ENCODE measurements at places on chromosomes 2 and 18.

DNA sequence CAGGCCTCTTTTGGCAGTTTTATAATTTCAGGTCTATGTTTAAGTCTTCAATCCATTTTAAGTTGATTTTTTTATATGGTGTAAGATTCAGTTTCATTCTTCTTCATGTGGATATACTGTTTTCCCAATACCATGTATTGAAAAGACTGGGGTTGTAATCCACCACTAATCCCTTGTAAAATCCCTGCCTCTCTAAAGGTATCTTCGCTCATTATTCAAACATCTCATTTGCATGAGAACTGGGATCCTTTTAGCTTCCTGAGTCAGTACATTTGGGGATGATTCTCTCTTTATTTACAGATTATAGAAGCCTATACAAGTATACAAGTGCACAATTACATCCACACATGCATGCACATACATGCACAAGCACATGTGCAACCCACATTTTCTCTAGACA is 25.3 kb downstream of the DHRS9 start:
- DNase-seq, result no peak

GRCh38 chr18:11089931-11090715 is 59.2 kb downstream of the PIEZO2 start:
- no peak for DNase-seq

- no peak for DNase-seq
Measured at GRCh38 chr2:99850084-99850710, 292.2 kb downstream of the AFF3 start.

GRCh38 chr18:23085066-23085465 is 50.2 kb upstream of the CABLES1 start:
- no peak for DNase-seq

- DNase-seq, result no peak
Measured at GRCh38 chr18:45163871-45164270, 451.4 kb upstream of the SLC14A2 start.

- DNase-seq, result no peak
Measured at GRCh38 chr2:159828738-159829137, 30.7 kb upstream of the CD302 start.

DNA sequence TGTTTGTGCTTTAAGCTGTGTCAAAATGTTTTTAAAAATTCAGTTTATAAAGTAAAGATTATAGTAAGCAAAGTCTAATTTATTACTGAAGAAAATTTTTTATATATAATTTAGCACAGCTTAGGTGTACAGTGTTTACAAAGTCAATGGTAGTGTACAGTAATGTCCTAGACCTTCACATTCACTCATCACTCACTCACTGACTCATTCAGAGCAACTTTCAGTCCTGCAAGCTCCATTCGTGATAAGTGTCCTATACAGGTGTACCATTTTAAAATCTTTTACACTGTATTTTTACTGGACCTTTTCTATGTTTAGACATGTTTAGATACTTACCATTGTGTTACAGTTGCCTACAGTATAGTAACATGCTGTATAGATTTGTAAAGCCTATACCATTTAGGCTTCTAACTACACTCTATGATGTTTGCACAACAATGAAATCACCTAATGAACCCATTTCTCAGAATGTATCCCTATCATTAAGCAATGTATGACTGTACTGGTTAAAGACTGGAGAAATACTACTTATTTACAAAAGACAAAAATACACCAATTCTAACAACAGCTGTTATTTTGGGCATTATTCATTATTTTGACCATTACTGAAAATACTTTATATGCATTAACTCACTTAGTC is 95.1 kb downstream of the STRN start:
- no peak for DNase-seq

DNA sequence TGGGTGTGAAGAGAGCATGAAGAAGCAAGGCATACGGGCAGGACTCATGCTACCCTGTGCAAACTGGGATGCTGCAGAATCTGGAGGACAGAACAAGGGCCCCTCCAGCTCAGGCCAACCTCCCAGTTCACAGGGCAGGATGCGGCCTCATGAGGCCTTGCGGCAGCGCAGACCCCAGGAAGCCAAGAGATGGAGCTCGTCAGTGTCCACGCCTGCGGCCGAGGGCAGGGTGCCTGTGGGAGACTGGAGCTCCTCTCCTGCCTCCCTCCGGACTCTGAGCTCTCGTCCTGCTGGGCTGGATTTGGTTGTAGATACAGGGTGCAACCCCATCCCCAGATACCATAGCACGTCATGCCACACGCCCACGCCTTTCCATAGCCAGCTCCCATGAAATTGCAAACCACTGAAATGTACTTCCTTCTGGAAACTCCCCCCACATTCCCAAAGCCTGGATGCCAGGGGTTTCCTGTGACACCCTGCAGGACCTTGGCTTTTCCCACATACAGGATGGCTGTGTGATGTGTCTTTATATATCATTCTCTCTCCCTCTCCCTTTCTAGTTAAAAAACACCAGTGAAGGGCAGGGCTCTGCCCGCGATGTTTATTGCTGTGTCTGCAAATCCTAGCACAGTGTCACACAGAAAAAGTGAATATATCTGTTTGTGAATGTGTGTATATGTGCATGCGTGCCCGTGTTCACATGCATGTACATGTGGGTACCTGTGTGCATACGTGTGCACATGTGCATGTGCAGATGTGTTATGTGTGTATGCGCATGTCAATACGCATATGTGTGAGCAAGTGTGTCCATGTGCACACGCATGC is 12.3 kb upstream of the SNTG2 start:
- no peak for DNase-seq

GRCh38 chr2:230706053-230706521 is 6.6 kb upstream of the CAB39 start:
- no peak for DNase-seq
